Epithelial cell of proximal tubule (primary cell): ENCODE measurements at places on chromosomes 13 and 19. TPM values are rescaled to one million over a fixed set of nuclear protein-coding genes. Genes with fewer than 3 reads are reported as not detected.

Gene PLEKHF1
- total RNA-seq = 10.4 and 16.3 TPM in 2 replicates

Gene KLK5
- total RNA-seq = 8.1 and 16.4 TPM in 2 replicates

Gene CADM4
- total RNA-seq = 7.7 and 16.4 TPM in 2 replicates

Gene ZNF611
- 11.1 and 15.5 TPM in 2 replicates for total RNA-seq

Gene KIR2DL4
- not detected in 2 replicates for total RNA-seq

Gene PPM1N
- total RNA-seq = 0.17 TPM in 1 of 2 replicates, not detected in the other

Gene DPF1
- total RNA-seq = 1.3 and 2.6 TPM in 2 replicates

Gene MKNK2
- total RNA-seq = 118 and 154 TPM in 2 replicates

DNA sequence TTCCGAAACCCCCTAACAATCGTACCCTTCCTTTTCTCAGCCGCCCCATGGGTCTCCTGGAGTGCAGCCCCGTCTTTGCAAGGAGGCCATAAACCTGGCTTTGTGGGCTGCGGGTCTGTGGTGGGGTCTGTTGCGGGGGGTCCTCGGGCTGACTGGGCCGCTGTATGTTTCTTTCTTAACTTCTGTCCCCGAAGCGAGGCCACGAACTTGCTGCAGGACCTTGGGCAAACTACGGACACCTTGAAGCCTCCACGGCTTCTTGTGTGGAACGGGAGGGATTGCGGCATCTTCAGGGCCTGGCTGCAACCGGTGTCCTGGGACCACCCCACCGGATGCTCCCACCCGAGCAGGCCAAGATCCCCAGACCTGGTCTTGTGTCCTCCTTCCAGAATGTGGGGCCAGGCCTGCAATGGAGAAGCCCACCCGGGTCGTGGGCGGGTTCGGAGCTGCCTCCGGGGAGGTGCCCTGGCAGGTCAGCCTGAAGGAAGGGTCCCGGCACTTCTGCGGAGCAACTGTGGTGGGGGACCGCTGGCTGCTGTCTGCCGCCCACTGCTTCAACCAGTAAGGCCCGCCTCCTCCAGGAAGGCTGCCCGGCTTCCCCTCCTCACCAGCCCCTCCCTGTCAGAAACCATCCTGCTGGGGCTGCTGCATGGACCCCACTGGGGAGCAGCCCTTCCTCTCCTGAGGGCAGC lies 12.0 kb downstream of the TIMM13 start:
- no peak for DNase-seq

DNA sequence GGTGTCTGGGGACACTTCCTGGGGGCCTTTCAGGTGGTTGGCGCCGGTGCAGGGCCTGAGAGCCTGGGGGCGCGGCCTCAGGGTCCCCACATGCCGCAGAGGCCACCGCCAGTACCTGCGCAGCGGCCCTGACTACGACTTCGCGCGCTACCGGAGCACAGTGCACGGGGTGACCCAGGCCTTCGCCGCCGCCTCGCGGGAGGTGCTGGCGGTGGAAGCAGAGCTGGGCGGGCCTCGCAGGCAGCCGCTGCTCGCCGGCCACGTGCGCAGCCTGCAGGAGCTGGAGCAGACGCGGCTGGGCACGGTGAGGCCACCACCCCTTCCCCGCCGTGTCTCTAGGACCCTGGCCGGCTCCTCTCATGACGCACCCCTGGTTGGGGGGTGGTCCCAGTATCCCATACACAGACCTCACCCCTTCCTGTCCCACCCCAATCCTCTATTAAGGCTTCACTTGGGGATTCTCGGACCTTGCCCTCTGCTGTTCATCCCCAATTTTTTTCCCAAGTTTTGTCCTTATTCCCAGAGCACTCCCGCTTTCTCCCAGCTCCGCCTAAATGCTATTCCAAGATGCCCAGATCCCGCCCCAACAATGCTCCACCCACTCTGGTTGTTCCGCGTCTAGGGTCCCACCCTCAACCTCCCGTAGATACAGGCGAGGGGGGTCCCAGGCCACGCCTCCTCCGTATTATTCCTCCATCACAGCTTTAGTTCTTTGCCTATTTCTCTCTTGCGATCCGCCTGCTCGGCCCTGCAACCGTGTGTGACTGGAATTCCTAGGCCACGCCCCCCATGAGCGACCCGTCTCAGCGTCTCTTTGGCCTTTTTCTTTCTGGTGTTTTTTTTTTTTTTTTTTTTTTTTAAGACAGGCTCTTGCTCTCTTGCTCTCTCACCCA lies 1.0 kb downstream of the REX1BD start:
- no peak for DNase-seq

DNA sequence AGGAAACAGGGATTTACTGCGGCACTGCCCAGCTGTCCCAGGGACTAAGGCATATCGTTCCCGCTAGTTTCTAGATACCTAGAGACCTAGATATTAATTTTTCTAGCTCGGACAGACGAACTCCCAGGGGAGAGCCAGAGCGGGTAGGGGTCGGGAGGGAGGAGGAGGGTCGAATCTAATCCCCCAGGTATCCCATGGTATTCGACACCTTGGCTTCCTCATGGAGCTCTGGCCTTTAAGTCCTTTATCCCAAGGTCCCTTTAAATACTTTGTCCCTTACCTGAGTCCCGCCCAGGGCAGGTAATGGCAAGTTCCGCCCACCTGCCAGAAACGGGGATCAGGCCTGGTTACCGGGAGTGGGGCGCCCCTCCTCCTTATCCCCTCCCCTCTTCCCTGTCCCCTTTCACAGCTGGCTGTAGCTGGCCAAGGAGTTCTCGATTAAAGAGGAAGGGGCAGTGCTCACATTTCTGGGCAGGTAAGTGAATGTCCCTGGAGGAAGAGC lies at the start of gene PRRG2:
PRRG2 (plus strand) TSS at position 310 of the 502 bp plus-strand sequence. CDS start 1,904 bp downstream, outside the sequence.
- no peak for DNase-seq

DNA sequence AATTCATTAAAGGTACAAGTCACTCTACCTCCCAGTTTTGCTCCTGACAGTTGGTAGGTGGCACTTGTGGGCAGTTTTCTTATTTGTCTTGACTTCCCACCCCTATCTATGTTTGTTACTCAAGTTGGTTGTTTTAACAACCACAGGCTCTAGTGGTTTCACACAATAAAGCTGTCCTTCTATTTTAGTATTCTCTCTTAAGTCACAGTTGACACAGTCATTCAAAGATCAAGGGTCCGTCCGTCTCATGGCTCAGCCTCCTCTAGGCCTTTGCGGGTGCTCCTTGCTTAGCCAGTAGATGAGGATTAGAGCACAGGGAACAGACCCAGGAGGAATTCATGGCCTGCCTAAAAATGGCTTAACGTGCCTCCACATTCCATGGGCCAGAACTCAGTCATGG lies 573.7 kb downstream of the IRS2 start:
- no peak for DNase-seq

GRCh38 chr19:6241680-6242377 lies 37.9 kb downstream of the MLLT1 start:
- DNase-seq = no peak

- DNase-seq = no peak
Measured at GRCh38 chr19:51456541-51457290, 1.5 kb downstream of the SIGLEC8 start.

GRCh38 chr13:38693641-38694040 lies 6.8 kb downstream of the FREM2 start:
- no peak for DNase-seq

DNA sequence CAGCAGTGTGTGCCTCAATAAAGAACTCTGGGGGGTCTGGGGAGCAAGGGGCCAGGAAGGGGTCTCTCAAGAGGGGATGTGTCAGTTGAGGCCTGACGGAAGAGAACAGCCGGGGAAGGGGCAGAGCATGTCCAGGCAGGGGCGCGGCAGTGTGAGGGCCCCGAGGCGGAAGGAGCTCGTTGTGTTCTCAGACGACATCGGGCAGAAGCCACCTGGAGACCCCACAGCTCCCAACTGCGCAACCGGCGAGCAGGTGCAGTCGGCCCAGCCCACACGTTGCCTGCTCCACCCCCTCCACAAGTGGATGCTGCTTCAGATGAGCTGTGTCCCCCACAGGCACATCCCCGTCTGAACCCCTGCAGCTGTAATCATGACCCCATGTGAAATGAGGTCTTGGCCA lies 4.9 kb downstream of the CACTIN start:
- DNase-seq = no peak

DNA sequence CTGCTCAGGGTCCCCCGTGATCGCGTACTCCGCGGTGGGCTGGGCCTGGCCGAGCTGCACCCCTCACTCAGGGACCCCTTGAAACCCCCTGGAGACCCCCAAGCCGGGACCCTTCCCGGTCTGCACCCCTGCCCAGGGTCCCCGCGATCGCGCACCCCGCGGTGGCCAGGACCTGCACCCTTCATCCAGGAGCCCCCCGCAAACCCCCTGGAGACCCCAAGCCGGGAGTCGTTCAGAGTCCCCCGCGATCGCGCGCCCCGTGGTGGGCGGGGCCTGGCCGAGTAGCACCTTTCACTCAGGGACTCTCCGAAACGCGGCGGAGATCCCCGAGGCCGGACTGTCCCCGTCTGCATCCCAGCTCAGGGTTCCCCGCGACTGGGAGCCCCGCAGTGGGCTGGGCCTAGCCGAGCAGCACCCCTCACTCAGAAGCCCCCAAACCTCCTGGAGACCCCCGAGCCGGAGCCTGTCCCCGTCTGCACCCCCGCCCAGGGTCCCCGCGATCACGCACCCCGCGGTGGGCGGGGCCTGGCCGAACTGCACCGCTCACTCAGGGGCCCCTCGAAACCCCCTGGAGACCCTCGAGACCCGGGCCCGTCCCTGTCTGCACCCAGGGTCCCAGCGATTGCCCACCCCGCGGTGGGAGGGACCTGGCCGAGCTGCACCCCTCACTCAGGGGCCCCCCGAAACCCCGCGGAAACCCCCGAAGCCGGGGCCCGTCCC lies 748 bp downstream of the LMNB2 start:
- DNase-seq = no peak

GRCh38 chr13:42275098-42275471 lies 3.1 kb downstream of the AKAP11 start:
- no peak for DNase-seq

GRCh38 chr13:110642291-110642981 lies 27.1 kb downstream of the NAXD start:
- DNase-seq = no peak

DNA sequence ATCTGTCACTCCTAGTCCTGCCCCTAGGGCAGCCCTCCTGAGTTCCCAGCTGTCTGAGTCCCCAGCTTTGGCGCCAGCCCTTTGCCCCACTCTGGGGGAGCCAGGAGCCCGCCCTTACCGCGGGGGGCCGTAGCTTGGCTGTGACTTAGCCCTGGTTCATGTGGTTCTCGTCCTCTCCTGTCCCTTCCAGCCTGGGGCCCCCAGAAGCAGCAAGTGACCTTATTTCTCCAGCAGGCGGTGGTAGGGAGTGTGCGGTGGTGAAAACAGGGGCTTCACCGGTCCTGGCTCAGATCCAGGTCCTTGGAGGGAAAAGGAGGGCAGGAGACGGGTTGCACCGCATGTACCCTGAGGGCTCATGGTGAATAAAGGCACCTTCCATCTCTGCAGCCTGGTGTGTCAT lies 7.9 kb downstream of the GIPC3 start:
- no peak for DNase-seq

- no peak for DNase-seq
Measured at GRCh38 chr13:24625331-24625731, 54.9 kb upstream of the ATP12A start.

- DNase-seq = no peak
Measured at GRCh38 chr19:56949626-56950025, 109.1 kb upstream of the PEG3 start.

DNA sequence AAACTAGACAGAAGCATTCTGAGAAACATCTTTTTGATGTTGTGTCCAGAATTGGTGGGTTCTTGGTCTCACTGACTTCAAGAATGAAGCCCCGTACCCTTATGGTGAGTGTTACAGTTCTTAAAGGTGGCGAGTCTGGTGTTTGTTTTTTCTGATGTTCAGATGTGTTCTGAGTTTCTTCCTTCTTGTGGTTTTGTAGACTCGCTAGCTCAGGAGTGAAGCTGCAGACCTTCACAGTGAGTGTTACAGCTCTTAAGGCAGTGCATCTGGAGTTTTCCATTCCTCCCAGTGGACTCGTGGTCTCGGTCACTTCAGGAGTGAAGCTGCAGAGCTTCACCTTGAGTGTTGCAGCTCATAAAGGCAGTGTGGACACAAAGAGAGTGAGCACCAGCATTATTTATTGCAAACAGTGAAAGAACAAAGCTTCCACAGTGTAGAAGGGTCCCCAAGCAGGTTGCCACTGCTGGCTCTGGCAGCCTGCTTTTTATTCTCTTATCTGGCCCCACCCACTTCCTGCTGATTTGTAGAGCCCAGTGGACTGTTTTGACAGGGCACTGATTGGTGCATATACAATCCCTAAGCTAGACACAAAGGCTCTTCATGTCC lies 1820.8 kb downstream of the UQCRFS1 start:
- DNase-seq = no peak

DNA sequence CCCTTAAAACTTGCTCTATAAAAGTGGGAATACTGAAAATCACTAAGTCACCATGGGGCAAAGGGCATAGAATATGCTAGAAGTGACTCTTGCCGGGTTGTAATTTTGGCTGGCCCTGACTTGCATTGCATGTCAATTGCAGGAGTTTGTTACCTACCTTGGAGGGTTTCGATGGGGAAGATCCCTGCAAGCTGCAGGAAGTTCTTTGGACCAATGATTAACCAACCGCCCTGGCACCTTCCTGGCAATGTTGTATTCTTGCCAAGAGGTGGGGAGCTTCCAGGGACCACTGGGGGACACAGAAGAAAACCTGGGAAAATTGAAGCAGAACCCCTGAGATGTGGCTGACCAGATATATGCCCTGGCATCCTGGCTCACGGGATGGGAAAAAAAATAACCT lies 235.8 kb downstream of the B3GLCT start:
- DNase-seq = no peak

DNA sequence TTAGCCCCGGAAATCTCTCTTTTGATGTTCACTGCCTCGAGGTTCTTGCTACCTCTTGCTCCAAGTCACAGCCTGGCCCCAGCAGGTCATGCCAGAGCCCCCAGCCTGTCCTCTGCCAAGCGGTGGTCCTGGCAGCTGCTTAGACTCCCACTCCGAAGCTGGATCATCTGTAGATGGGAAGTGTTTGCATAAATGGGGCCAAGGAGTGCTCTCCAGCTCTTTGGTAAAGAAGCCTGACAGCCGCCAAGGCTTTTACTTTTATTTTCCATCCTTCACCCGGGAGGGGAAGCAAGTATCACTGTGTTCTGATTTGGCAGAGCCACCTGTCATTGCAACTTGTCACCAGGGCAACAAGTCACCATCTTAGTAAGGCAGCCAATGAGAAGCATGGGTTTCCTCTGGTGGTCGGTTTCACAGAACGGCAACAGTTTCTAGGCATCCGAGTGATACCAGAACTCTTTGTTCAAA lies 10.6 kb upstream of the RETN start:
- no peak for DNase-seq

DNA sequence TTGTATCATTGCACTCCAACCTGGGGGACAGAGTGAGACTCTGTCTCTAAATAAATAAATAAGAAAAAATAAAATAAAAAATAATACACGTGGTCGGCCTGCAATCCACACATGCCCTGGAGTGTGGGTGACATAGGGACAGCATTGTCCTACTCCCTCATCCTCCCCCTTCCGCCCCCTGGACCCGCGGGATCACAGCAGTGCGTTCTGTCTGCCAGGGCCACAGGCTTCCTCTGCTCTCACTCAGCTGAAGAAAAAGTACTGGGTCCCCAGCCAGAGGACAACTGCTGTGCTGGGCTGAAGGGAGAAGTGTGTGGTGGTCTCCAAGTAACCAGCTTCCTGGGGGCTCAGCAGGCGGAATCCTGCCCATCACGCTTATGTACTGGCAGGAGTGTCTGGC lies 6.3 kb downstream of the BCAT2 start:
- no peak for DNase-seq
